ENCODE measurements at places on chromosomes 12 and 14.
A peak's percentile ranks its signal among the peaks of the same experiment; 100 is the strongest.

GRCh38 chr14:20970647-20970982 lies 15.3 kb downstream of the RNASE2 start:
- no peak for DNase-seq

DNA sequence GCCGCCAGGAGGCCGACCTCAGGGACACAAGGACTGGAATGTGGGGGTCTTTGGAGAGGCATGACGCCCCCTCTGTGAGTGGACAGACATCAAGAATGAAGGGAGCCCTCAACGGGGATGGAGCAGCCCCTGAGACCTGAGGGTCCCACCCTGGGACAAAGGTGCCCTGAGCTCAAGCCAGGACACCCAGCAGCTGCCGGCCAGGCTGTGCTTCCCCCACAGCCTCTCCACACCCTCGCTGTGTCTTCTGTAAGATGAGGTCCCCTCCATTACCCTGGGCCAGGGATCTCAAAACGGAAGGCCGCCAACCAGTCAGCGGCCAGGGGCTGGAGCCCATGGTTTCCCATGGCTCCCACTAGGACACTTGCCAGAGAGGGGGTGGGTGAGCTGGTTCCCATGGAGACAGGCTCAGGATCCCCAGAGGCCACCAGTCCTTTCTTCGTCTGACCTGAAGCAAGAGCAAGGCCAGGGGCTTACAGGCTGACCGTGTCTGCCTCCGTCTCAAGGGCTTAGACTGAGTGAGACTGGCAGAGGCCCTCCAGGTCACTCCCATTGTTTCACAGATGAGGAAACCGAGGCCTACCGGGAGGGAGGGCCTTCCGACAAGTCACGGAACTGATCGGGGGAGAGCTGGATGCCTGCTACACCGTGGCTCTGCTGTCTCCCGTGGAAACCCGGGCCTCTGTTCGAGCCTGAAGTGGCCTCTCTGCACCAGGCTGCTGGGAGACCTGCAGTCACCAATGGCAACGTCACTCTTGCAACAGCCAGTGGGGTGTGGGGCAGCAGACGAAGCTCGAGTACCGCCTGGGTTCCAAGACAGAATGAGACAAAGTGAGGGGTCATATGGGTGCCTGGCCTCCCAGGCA lies 91.7 kb upstream of the DIO3 start:
- DNase-seq = no peak

- peak; percentile 29 for DNase-seq
Observed at GRCh38 chr12:106645074-106645421, 62.2 kb downstream of the RFX4 start.

DNA sequence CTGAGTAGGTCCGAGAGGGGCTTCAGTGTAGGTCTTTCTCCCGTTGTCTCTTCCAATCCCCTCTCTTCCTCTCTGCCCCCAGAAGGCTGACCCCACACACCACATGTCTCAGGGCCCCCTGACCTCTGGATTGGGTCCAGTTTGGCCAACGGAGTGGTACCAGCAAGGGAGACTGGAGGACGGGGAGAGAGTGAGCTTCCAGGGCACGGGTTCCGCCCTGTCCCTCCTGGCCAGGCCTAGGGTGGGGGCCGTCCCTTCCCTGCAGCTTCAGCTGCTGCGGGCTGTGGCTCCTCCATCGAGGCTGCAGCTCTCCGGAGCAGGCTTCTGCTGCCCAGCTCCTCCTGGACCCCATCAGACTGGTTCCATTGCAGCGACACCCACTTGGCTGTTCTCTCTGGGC lies 17.4 kb downstream of the FZD10 start:
- DNase-seq = no peak

- peak; percentile 57 for DNase-seq
Observed at GRCh38 chr12:67069451-67070306, 199.5 kb upstream of the CAND1 start.

DNA sequence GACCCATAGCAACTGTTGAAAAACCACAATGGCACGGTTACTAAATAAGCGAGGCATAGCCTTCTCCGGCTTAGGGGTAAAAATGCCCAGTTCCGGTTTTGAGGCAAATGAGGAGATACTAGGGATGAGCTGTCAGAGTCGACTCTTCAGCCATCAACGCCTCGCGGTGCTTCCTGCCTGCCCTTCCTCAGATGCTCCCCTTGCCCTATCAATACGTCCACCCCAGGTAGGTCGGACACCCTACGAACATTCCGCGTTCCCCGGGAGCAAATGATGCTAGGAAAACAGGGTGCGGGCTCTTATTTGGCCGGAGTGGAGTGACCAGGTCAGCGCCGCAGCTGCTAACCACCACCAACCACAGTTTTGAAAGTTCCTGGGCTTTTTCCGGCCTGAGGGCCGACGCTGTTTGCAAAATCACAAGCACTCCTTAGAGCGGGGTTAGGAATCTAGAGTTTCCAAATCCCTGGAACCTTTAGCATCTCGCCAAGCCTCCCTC lies 1.2 kb downstream of the SRSF9 start:
- DNase-seq = peak; percentile 25

GRCh38 chr14:31336646-31337045 lies 83.7 kb downstream of the HEATR5A start:
- DNase-seq = no peak

GRCh38 chr12:58242796-58243630 lies 301.6 kb downstream of the ATP23 start:
- no peak for DNase-seq

DNA sequence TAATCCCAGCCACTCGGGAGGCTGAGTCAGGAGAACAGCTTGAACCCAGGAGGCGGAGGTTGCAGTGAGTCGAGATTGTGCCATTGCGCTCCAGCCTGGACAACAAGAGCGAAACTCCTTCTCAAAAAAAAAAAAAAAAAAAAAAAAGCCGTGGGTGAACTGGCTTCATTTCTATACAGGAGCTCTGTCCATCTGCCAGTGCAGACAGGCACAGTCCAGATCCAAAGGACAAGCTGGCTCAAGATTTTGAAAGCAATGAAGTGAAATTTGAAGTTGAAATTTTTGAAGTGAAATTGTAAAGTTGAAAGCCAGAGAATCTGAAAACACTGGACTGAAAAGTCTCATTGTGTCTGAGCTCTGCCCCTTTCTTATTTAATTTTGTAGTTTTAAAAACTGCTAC lies 134.7 kb downstream of the CALM1 start:
- DNase-seq = no peak

GRCh38 chr14:26204728-26205479 lies 392.9 kb downstream of the NOVA1 start:
- peak; percentile 40 for DNase-seq

GRCh38 chr14:67493092-67493717 lies 4.7 kb upstream of the TMEM229B start:
- DNase-seq = no peak

GRCh38 chr12:58728397-58728796 lies 191.9 kb downstream of the LRIG3 start:
- DNase-seq = no peak

- no peak for DNase-seq
Observed at GRCh38 chr12:10638728-10639127, 25.3 kb upstream of the MAGOHB start.

DNA sequence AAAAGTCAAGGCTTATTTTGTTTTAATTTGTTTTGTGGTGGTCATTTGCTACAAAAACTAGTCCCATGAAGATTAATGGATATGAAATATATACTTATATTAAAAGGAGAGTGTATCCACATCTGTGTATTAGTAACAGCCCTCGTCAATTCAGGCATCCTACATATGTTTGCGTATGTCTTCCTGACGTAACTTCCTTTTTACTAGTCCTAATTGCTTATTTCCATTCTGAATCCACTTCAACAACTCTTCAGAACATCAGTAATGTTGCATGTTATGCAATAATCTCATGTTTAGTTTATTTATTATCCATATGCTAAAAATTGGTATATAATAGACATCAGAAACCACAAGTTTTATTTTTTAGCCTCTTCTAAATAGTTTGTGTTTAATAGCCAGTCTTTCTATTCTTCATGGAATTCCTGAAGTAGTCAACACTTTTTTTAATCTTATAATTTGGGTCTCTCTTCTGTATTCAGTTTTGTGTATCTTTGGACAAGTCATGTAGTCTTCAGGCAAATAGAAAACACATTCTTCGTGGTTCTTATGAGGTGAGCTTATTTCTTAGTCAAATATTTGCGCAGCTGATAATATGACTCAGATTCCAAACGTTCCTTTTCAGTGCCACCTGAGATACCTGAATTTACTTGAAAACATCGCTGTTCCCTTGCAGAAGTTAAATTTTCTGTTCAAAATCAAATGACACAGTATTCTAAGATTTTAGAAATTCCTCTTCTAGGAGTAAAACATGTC lies 268.6 kb downstream of the CCDC59 start:
- DNase-seq = no peak

DNA sequence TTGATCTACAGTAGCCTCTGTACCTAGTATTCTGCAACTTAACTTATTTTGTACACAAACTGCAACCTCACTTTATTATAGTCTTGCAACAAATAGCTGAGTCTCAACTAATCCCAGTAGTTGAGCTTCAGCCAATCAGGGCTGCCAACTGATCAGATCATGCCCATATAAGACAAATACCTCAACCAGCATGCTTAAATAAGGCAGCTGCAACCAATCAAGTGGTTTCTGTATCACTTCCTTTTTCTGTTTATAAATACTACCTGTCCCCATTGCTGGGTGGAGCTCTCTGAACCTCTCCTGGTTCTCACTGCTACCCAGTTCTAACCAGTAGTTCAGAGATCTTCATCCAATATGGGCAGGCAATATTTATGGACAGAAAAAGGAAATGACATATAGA lies 248.5 kb upstream of the FBXO33 start:
- DNase-seq = no peak

- no peak for DNase-seq
Observed at GRCh38 chr14:51449681-51450080, 202.0 kb upstream of the FRMD6 start.

DNA sequence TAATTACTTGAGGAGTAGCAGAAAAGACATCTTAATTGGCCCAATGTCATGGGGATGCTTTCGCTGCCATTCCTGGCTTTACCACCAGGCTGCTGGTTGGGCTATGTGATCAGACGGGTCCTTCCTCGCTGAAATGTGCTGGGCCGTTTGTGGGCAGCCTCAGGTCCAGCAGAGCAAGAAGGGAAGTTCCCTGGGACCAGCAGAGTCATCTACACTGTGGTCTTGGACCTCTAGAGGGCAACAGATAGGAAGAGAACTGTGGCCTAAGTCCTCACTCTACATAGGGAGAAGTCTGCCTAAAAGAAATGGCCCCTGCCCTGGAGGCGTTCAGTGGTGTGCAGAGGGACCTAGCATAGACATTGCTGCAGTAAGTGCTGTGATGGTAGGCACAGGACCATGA lies 10.9 kb downstream of the EVL start:
- no peak for DNase-seq

DNA sequence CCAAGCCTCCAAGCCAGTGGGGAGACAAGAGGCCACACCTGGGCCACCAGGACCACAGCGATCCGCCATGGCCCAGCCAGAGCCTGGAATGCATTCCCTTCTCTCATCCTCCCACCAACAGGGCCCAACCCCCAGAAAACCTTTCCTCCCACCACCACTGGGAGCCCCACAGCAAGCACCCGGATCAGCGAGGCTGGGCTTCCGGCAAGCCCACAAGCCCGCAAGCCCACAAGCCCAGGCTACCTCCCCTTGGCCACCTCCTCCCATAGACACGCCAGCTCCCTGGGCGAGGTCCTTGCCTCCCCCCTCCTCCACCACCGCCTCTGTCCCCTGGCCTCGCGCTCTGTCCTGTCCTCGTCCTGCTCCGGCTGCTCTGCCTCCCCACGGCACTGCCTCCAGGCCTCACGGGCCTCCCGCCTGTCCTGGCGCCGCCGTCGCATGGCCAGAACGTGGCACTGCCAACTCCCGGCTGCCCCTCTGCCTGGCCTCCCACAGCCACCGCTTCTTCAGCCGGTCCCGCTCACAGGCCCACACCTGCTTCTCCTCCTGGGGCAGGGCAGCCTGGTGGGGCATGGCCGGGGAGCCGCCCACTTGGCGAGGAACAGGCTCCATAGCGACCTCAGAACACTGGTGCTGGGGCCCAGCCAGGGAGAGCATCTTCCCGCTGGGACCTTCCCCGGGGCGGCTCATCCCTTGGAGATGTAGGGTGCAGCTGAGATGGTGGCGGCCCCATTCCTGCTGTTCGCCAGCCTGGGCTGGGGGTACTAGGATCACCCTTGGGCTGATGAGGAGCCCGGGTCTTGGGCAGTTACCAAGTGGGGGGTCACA lies 5.6 kb downstream of the CDK2AP1 start:
- DNase-seq = no peak

DNA sequence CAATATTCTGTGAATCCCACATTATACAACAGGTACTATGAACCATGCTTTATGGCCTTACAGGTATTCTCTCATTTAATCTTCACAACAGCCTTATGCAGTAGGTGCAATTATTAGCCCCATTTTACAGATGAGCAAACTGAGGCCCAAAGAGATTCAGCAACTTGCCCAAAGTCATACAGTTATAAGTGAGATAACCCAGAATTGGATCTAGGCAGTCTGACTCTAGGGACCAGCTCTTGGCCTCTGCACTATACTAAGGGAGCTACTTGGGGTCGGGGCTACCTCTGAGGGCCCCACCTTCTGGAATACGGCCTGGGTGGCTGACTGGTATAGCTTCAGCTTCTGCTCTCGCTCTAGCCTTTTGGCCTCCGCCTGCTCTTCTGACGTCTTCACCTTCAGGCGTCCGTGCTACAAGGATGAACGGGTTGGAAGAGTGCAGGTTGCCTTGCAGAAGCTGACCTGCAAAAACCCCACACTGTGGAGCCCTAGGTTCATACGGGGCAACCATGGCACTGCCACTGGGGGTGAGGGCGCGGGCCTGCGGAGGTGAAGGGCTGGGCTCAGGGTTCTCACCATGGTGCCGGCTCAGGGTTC lies 762 bp downstream of the RABGGTA start:
- DNase-seq = no peak

DNA sequence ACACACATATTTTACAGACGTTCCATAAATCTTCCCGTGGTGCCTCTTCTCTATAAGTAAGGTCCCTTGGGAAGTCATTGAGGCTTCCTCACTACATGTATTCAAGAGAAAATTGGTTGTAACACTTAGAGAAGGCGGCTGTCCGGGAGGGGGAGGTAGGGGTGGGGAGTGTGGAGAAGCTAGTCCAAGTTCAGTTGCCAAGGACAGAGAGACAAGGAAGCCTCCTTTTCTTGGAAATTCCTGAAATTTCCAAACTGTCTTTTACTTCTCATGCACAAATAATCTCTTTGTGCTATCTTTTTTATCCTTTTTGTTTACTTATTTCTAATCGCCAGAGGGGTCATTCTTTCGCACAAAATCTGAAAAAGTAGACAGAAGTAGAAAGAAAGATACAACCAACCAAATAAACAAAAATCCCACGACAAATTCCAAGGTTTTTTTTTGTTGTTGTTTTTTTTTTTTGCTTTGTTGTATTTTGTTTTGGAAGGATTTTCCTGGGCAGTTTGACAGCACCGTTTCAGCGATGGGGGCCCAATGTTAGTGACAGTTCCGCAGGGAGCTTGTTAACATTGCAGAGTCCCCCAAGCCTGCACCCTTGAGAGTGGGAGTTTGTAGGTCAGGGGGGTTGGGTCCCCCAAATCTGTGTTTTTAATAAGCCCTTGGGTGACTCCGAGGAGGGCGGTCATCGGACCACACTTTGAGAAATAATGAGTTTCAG lies 45.2 kb downstream of the MAP1LC3B2 start:
- DNase-seq = no peak

- DNase-seq = no peak
Observed at GRCh38 chr12:95663525-95663924, 112.2 kb upstream of the USP44 start.

- DNase-seq = no peak
Observed at GRCh38 chr14:104657101-104657524, 32.3 kb upstream of the INF2 start.

GRCh38 chr12:113267621-113268020 lies 46.4 kb downstream of the TPCN1 start:
- DNase-seq = no peak

All from neural crest cell (in vitro differentiated cells).